GM06990 (cell line): ENCODE measurements at places on chromosomes 2 and 18.

DNA sequence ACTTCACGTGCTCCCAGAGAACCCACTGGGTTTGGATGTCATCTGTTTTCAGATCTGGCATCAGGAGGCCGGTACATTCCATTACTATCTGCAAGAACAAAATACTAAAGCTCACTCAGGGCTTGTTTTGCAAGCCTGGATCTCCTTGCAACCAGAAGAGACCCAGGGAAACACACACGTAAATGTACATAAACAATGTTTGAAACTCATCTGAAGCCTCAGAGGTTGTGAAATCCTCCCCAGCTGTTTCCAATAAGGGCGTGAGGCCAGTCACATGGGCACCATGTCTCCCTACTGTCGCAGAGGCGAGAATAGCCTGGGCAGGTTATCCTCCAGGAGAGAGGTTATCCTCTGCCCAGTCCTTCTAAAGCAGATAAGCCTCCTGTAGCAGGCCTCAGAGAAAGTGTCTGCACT is 186.9 kb downstream of the GFPT1 start:
- DNase-seq, result no peak

GRCh38 chr2:222309361-222309760 is 10.6 kb upstream of the PAX3 start:
- no peak for DNase-seq

- no peak for DNase-seq
Observed at GRCh38 chr2:111662771-111663470, 221.1 kb downstream of the ANAPC1 start.

DNA sequence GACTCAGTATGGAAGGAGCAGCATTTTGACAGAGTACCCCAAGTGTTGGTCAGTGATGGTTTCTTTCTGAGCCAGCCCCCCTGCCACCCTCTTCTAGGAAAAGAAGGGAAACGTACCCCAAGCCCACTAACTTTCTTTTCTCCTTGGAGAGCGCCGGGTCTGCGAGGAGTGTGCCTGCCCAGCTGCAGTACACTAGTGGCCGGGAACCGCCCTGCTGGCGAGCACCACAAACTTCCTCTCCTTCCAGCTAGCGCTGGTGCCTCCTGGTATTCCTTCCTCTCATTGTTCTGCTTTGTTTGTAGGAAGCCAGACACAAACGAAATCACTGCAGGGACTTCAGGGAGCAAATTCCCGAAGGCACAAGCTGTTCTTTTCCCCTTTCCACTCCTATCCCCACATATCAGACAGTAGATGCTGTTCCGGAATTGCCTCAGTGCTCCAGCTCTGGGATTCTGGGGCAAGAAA is 1.8 kb downstream of the CCDC85A start:
- DNase-seq, result no peak

DNA sequence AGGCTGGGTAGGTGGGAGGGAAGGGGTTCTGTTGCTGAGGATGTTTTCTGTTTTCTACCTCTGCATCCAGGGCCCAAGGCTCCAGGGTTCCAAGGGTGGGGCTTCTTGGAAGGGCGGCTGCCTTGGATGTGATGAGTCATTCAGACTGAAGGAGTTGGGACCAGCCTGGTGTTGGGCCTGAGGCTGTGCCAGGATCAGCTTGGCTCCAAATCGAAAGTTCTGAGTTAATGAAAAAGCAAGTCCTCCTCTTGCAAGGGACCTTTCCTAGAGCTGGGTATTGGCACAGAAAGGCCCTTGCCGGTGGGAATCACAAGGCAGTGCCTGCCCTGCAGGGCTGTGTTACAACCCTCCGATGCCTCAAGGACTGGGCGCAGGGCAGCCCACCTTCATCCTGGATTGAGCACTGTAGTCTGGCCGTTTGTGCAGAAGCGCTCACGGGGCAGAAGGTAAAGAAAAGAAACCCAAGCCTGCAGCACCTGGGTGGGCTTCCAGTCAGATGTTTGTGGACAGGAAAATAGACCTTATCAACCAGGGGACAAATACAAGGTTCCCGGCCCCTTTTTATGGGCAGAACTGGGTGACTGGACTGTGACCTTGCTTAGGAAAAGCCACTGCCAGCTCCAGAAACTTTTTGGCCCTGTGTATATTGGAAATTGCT is 52.5 kb upstream of the MCFD2 start:
- DNase-seq, result no peak

GRCh38 chr2:196434217-196434616 is 205.3 kb upstream of the CCDC150 start:
- DNase-seq, result no peak

- DNase-seq, result no peak
Observed at GRCh38 chr2:68386365-68386764, 21.3 kb downstream of the PLEK start.

DNA sequence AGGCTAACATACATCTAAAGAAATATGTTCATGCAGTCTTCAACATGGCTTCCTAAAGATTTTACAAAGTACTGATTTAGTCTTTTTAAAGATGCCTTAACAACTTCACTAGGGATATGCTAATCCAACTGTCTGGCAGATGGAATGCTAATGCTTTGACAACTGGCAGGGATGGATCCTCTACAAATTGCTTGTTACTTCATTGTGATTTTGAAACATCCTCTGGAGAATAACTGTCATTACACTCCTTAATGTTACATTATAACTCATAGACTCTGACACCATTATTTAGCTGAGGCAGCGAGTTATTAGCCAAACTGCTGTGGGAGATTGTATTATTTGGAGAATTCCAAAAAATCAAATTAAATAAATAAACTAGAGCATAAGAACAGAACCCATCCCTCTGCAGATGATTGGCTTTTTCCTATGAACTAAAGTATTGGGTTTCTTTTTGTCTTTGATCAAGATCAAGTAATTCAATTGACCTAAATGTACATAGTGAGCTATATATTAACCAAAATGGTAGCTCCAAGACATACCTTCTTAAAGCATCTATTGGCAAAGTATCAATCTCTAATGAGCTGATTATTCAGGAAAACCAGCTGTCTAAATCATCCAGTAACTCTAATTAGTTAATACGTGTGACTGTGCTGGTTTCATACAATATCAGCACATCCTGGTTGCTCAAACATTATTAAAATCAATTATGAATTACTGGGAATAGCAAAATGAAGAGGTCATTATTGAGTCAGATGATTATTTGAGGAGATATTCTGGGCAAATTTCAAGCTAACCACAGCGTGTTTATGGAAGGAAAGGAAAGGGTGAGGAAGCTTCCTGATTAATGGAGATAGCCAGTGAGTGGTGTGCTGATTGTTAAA is 321.3 kb upstream of the TFPI start:
- DNase-seq, result no peak

- no peak for DNase-seq
Observed at GRCh38 chr2:49845671-49846070, 691.4 kb upstream of the FSHR start.

- peak; percentile 46 for DNase-seq
Observed at GRCh38 chr18:52394602-52395001, 54.6 kb downstream of the DCC start.

DNA sequence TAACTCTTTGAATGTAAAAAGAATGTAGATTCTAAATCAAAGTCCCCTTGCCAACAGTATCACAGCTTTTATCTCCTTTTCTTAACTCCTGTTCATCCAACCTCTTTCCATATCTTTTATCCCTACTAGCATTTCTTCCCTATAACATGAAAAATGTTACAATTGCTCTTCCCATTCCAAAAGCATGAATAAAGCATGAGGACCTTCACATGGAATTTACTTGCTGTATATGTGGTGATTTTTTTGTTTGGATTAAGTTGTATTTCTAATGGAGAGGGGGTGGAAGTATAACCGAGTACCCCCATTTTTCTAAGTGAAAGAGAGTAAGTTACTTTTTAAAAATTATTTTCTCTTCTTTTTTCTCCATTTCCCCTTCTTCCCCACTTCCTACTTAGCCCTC is 94.9 kb upstream of the RBBP8 start:
- DNase-seq, result no peak

GRCh38 chr2:20170704-20171250 is 54.2 kb downstream of the SDC1 start:
- no peak for DNase-seq

GRCh38 chr18:47981320-47981719 is 50.9 kb upstream of the SMAD2 start:
- DNase-seq, result no peak

DNA sequence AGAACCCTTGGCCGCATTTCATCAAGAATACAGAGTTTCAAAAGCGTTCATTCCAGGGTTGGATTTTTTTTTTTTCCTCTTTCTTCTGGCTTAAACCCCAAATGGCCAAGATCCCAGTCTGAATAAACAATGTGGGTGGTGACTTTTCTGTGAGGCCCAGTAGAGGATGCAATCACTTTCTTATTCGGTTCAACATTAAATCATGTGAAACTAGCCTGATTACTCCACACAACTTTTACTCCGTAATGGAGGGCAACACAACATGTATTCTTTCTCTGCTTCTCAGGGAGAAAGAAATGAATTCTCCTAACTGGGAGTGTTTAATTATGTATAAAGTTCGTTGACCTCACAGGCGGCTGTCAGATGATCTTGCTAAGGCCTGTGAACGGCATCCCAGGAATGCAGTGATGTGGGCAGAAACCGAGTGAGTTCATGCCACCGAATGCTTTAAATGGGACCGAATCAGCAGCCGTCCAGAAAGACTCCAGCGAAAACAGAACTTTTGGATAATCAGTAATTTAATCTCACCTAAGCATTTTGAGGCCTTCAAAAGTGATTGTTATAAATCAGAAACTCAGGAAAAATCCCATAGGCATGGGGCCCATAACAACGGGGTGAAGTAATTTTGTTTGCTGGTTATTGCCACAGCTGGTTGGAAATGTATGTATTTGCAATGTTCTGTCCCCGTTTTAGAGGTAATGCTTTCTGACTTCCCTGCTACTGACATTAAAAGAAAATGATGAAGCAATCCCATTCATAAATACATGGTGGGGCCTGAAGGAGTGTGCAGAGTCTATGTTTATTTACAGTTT is 81.5 kb downstream of the BCL2 start:
- no peak for DNase-seq

- no peak for DNase-seq
Observed at GRCh38 chr18:9362869-9363268, 28.3 kb downstream of the TWSG1 start.

DNA sequence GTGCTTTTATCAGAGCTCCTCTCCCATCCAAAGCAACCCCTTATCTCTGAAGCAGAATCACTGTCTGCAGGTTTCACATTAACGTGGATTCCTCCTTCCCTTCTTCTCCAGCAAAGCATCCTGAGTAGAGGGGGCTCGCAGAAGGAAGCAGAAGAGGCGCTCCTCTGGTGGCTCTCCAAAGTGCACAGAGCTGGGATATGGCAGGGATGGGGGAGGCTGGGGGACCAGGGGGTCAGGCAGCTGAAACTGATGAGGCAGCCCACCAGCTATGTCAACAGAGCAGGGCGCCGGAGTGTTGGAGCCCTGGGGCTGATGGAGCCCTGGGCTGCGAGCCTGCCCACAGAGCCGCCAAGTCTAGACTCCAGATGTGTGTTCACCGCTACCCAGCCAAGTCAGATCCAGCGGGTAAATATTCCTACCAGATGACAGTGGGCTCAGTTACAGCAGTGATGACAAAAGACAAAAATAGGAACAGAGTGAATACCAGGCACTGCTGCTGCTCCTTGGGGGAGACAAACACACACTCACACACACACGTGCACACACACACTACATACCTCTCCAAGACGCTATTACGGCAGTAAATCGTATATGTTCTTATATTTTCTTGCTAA is 678.3 kb upstream of the ID2 start:
- no peak for DNase-seq

- no peak for DNase-seq
Observed at GRCh38 chr2:63861220-63861822, 19.6 kb downstream of the UGP2 start.

DNA sequence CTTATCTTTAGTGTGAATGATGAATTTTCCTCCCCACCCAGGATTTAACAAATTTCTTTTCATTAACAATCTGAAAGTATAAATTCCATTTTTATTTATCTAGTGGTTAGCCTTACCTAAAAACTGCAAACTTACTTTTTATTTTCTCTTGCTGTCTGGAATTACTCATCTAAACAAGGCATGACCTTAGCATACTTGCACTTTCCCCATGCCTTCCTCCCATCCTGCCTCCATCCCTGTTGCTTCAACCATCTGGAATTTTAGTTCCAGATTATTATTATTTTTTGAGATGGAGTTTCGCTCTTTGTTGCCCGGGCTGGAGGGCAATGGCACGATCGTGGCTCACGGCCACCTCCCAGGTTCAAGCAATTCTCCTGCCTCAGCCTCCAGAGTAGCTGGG is 35.6 kb downstream of the GDF7 start:
- DNase-seq, result no peak

DNA sequence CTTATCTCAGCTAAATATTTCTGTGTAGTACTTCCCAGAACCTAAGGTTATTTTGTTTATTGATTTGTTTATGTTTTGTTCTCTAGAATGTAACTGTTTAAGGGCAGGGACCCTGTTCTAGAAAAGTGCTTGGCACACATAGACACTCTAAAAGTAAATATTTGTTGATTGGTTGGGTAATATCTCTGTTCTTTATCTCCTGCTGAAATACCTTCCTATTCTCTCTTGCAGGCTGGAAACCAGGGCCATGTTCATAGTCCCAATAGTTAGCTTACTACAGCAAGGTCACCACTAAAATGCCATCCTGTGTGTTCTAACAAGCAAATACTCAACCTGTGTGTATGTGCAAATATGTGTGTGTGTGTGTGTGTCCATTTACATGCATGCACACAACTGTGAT is 375.6 kb upstream of the MEIS1 start:
- DNase-seq, result no peak

GRCh38 chr2:52475590-52475989 is 1292.0 kb upstream of the CHAC2 start:
- no peak for DNase-seq

- no peak for DNase-seq
Observed at GRCh38 chr18:9756271-9756932, 48.3 kb downstream of the RAB31 start.

- peak; percentile 18 for DNase-seq
Observed at GRCh38 chr2:19955544-19956422, 34.1 kb downstream of the WDR35 start.

DNA sequence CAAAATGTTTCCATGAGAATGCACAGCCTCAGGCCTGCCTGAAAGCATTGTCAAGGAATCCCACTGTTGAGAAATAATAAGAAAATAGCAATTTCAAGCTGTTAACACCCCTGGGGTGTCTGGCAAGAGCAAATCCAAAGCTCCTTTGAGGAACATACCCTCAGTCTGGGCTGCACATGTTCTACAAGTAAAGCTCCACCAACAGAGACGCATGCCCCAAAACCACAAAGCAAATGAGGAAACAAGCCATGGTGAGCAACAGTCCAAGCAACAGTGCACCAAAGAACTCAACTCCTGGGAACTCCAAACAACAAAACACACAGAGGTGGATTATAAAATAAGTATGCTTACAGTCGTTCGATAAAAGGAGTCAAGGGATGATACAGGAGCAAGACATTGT is 40.3 kb downstream of the CYP27C1 start:
- DNase-seq, result no peak

GRCh38 chr2:227536445-227536844 is 62.2 kb upstream of the SCYGR2 start:
- no peak for DNase-seq
